Stimulated activated naive CD4-positive, alpha-beta T cell treated with Interleukin-2 at 50 U/mL for 16 hours (primary cell): ENCODE measurements at places on chromosomes 1 and 21.

GRCh38 chr1:243409284-243409683, 153.4 kb downstream of the SDCCAG8 start:
- DNase-seq: no peak

DNA sequence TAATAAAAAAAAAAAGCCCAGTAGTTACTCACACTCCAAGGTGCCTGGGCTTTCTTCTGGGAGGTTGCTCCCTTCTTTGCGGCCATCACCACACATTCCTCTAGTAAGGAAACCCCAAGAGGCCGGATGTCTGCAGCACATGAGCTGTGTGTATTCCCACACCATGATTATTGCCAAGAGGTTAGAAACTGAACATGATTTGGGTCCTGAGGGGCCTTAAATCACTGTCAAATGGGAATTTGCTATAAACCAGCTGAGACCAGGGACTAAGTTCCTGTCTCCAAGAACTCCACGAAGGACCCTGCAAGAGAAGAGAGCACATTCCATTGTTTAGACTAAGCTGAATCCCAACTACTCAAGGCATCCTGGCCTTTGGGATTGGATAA, 85.3 kb upstream of the SSX2IP start:
- DNase-seq: no peak

GRCh38 chr1:205259324-205259832, 31.6 kb downstream of the TMCC2 start:
- DNase-seq: no peak

DNA sequence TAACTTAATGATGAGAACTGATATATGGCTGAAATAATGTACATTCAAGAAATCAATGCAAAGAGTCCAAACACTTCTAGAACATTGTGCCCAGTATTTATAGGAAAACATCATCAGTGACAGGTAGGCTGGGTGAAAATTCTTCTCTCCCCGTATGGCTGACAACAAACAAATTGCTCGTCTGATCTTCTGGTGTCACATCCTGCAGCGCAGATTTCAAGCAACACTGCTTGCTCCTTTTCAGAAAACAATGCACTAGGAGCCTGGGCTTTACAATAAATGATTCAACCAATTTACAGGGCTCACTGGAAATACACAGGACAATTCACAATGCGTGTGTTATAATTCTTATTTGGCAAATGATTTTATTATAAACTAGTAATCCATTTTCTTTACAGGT, 185.3 kb downstream of the RERE start:
- no peak for DNase-seq
